Adrenal gland (tissue), 19 donors: ENCODE measurements at places on chromosomes 12 and 14. TPM values are rescaled to one million over a fixed set of nuclear protein-coding genes. Genes with fewer than 3 reads are reported as not detected.

The CD27 gene
- polyA plus RNA-seq, result 2.1 TPM

The CMA1 gene
- not detected for polyA plus RNA-seq

The PPP1CC gene
- 182 TPM for polyA plus RNA-seq

The DBX2 gene
- 0.03 TPM for polyA plus RNA-seq
